ENCODE measurements at places on chromosomes 2 and 18.

GRCh38 chr2:151481744-151482143 lies 72.0 kb downstream of the RIF1 start:
- no peak for DNase-seq

- DNase-seq, result no peak
Observed at GRCh38 chr18:76374330-76375281, 120.4 kb downstream of the ZNF516 start.

- DNase-seq, result no peak
Observed at GRCh38 chr2:36409935-36410334, 54.4 kb downstream of the CRIM1 start.

DNA sequence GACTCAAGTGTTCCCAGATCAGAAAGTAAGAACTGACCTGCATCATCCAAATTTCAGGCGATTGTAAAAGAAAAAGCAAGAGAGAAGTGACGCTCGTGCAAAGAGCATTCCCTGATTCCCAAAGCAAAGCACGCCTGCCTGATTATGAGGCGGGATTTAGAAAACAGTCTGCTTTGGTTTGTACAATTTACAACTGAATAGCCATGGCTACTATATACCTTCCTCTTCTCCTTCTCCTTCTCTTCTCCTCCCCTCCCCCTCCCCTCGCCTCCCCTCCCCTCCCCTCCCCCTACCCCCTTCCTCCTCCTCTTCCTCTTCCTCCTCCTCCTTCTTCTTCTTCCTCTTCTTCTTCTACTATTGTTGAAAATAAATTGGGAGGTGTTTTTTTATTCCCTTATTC lies 782.9 kb downstream of the GALR1 start:
- DNase-seq, result no peak

DNA sequence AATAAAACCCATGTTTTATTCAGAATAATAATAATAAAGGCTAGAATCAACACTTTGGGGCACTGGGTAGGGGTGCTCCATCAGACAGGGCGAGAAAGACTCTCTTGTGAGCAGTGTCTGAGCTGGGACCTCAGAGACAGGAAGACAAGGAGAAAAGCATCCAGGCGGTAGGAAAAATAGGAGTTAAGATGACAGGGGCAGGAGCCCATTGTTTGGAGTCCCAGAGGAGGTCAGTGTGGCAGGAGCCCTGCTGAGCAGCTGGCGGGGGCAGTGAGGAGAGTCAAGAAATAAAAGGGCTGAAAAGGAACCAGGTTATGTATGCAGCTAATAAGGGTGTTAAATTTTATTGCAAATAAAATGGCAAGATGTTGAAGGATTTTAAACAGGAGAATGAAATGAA lies 457.4 kb downstream of the FBXO15 start:
- DNase-seq, result no peak

GRCh38 chr18:44423814-44424644 lies 256.7 kb upstream of the SETBP1 start:
- no peak for DNase-seq

- no peak for DNase-seq
Observed at GRCh38 chr2:3785890-3786273, 82.5 kb downstream of the DCDC2C start.

- DNase-seq, result no peak
Observed at GRCh38 chr2:199734651-199735050, 116.3 kb downstream of the FTCDNL1 start.

- DNase-seq, result no peak
Observed at GRCh38 chr2:135271006-135271405, 218.9 kb downstream of the RAB3GAP1 start.

- no peak for DNase-seq
Observed at GRCh38 chr2:132542953-132543569, 126.5 kb downstream of the GPR39 start.
